ENCODE measurements at places on chromosomes 4 and X.
A peak's percentile ranks its signal among the peaks of the same experiment; 100 is the strongest.

GRCh38 chr4:188262464-188262863, 123.2 kb downstream of the TRIML1 start:
- DNase-seq: no peak

DNA sequence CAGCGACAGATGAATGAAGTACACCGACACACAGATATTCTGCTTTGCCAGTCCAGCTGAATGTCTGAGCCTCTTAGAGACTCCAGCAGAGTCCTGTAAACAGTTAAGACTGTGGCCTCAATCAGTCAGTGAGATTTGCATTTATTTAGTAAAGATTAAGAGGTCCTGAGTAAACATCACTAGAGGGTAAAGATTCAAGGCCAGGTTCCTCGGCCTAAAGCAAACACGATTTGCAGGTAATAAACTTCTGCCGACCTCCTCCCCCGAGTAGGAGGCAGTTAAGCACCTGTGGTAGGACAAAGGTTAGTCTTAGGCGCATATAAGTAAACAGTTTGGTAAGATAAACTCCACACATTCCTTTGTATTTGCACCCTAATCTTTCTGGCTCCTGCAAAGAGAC, 99.6 kb downstream of the CFAP47 start:
- DNase-seq: no peak

DNA sequence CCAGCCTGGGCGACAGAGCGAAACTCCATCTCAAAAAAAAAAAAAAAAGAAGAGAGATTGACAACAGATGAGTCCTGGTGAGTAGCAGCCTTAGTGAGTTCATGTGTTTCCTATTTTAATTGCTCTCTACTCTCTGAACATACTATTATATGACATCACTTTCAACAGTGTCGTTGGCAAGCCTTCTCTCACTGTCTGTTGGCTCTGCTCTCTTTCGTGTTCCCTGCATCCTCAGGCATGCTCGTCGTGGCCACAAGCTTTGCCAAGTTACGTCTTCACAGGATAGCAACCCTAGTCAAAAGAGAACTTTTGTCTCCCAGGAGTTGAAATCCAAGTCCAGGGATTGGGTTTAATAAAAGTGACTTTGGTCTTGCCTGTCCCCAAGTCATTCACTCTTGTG, 117.1 kb upstream of the EGFL6 start:
- no peak for DNase-seq

- no peak for DNase-seq
These were observed 30.8 kb upstream of the CD40LG start for GRCh38 chrX:136616987-136617685.

DNA sequence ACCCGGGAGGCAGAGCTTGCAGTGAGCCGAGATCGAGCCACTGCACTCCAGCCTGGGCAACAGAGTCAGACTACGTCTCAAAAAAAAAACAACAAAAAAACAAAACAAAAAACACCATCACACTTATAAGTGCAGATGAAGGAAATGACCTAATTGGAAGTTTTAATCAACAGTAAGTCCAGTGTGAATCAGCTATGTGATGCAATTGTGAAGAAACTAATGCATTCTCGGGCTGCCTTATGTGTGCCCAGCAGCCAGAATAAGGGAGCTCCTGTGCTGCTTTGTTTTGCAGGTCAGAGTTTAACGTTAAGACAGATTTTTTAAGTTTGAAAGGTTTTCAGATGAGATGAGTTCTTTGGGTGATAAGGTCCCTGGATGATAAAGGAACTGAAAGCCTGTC, 10.8 kb downstream of the DAPP1 start:
- no peak for DNase-seq

GRCh38 chr4:168199260-168199957, 107.1 kb downstream of the ANXA10 start:
- DNase-seq: no peak

GRCh38 chr4:34679228-34679627, 1565.1 kb downstream of the ARAP2 start:
- DNase-seq: no peak

GRCh38 chr4:174794543-174795094, 34.4 kb downstream of the GLRA3 start:
- DNase-seq: no peak

DNA sequence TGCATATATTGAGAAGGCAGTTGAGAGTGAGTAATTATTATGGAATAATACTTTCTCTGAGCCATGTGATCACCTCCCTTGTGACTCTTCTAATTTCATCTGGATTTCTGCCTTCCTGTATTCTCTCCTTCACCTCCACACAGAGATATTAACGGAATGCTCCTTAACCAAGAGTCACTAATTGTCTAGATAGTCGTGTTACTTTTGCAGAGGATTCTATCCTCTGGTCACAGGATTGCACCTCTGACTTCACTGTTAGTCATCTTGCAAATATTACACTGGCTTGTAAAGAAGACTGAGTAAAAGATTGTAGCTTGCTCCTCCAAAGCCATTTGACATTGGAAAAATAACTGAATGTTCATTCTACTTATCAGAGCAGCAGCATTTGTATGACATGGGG, 160.9 kb downstream of the SH2D1A start:
- DNase-seq: no peak

- no peak for DNase-seq
These were observed 37.9 kb downstream of the RUFY3 start for GRCh38 chr4:70759627-70760026.

GRCh38 chrX:43225626-43226328, 430.3 kb upstream of the MAOA start:
- DNase-seq: no peak

GRCh38 chrX:79366873-79367749, at the start of gene ITM2A:
Gene ITM2A, minus strand, starts transcription at chrX:79367334. Its CDS starts 119 bp downstream, at chrX:79367215.
- peak; percentile 79 for DNase-seq

DNA sequence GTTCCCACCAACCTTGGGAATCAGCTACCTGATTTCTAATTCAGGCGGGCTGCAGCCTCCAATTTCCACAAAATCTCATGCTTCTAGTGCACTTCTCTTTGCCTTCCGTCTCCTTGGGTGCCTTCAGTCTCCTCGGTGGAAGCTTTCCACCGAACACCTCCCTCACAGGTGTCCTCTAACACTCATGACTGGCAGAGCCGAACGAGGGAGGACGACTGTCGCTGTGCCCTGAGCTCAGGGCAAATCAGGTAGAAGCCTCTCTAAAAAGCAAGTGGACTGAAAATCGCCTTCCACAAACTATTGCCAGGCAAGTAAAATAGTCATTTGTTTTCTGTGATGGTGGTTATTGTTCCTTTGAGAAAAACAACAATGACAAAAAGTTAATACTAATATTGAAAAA, 176.1 kb upstream of the PPARGC1A start:
- no peak for DNase-seq

- DNase-seq: peak; percentile 12
These were observed 198.9 kb upstream of the LDB2 start for GRCh38 chr4:17097362-17097761.

DNA sequence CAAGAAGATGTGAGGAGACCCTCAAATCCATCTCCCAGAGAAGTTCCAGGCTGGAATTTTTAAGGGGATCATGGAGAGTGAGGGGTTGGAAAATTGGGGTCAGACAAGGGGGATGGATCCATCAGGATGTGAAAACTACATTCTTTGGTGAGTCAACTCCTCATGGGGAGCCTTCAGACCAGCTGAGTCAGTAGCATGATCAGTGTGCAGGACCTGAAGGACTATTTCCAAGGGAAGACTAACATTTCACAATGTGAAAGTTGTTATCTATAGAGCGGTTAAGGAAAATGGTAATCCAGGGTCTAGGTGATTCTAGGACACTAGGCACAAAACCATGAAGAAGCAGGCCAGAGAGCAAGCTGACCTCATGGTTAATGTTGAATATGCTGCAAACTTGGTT, 38.6 kb upstream of the CEP135 start:
- DNase-seq: no peak

GRCh38 chr4:52142816-52143215, 91.7 kb downstream of the SPATA18 start:
- peak; percentile 1 for DNase-seq

GRCh38 chr4:53986062-53986461, 78.3 kb downstream of the CHIC2 start:
- no peak for DNase-seq

DNA sequence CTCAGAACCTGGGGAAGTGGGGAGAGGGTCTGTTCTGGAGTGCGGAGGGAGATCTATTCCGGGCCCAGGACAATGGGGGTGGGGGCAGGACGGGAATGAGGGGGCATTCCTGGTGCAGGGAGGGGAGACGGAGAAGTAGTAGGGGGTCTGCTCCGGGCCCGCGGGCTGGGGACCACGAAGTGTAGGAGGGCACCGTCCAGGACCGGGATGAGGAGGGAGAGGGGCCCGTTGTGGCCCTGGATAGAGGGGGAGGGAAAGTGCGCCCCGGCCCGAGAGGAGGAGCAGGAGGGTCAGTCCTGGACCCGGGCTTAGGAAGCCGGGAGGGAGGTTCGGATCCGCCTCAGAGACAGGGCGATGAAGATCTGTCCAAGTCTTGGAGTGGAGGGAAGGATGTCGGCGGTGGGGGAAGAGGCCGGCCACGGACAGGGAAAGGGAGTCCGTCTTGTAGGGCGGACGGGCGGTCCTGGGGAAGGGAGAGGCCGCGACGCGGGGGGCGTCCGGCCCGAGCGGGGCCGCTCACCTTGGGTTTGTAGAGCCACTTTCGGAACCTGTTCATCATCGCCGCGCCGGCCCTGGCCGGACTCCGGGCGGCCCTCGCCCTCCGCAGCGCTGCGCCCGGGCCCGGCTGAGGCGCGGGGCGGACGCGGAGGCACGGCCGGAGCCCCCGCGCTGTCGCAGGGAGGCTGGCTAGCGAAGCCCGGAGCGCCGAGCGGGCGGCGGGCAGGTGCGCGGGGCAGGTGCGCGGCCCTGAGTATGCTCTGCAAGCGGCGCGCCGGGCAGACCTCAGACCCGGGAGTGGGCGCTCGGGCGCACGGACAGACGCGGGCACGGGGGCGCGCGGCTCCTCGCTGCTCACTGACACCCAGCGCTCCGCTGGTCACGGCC, at the start of gene ZFYVE28:
Gene ZFYVE28, minus strand, starts transcription at position 881 of the 885 bp plus-strand sequence. Its CDS starts 322 bp downstream, at position 559.
- peak; percentile 42 for DNase-seq

- DNase-seq: no peak
These were observed 145.2 kb upstream of the SFRP2 start for GRCh38 chr4:153933915-153934687.

DNA sequence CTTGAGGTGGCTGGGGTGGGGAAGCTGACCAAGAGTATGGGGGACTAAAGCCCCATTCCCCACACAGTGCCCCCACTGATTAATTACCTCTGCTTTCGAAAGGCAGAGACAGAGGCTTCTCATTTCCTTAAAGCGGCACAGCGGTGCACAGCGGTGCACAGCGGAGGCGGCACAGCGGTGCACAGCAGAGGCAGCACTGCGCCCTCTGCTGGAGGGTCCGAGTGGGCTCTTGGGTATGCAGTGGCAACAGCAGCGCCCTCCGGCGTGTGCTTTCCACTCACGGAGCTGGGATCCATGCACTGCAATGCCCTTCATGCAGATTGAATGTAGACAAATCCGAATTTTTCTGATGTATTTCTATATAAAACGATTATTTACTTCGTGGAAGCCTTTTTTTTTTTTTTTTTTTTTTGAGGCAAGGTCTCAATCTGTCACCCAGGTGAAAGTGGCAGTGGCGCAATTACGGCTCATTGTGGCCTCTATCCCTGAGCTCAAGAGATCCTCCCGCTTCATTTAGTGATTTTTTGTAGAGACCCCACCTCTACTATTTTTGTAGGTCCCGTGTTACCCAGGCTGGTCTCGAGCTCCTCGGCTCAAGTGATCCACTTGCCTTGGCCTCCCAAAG, 19.7 kb upstream of the PRPS2 start:
- peak; percentile 73 for DNase-seq

DNA sequence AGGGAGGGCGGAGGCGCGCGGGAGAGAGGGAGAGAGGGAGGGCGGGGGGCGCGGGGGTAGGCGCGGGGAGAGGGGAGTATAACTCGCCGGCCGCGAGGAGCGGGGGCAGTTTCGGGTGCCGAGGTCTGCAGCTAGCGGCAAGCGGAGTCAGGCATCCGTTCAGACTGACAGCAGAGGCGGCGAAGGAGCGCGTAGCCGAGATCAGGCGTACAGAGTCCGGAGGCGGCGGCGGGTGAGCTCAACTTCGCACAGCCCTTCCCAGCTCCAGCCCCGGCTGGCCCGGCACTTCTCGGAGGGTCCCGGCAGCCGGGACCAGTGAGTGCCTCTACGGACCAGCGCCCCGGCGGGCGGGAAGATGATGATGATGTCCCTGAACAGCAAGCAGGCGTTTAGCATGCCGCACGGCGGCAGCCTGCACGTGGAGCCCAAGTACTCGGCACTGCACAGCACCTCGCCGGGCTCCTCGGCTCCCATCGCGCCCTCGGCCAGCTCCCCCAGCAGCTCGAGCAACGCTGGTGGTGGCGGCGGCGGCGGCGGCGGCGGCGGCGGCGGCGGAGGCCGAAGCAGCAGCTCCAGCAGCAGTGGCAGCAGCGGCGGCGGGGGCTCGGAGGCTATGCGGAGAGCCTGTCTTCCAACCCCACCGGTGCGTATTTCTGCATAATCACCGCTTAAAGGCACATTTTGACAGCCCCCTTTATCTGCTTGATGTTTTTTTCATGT, at the start of gene POU4F2:
Gene POU4F2, plus strand, starts transcription at position 108 of the 720 bp plus-strand sequence. Its CDS starts 248 bp downstream, at position 356.
- DNase-seq: peak; percentile 85

DNA sequence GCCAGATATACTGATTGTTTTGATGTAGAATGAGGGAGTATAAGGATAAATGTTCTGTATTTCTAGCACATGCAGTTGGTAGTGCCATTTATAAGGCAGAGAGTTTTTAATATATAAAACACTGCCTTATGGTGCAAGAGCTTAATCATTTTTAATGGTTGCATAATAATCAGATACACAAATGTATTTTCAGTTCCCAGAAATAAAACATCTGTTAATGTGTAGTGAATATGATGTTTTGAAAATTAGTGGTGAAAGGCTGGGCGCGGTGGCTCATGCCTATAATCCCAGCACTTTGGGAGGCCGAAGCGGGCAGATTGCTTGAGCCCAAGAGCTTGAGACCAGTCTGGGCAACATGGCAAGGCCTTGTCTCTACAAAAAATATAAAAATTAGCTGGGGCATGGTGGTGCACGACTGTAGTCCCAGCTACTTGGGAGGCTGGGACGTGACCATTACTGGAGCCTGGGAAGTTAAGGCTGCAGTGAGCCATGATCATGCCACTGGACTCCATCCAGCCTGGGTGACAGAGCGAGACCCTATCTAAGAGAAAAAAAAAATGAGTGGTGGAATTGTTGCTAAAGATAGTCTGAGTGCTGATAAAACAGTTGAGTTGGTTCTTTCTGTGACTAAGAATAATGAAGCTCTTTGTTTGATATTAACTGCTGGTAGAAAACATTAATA, 29.3 kb downstream of the CLCN3 start:
- DNase-seq: no peak

DNA sequence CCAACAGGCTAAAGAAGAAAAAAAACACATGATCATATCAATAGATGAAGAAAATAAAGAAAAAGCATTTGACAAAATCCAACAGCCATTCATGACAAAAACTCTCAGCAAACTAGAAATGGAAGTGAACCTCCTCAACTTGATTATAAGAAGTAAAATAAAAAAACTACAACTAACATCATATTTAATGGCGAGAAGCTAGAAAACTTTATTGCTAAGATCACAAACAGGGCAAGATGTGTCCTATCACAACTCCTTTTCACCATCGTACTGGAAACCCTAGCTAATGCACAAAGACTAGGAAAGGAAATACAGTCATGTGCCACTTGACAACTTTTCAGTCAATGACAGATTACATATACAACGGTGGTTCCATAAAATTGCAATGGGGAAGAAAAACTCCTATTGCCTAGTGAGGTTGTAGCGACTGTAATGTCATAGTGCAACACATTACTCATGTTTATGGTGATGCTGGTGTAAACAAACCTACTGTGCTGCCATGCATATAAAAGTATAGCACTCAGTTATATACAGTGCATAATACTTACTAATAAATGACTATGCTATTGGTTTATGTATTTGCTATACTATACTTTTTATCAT, 12.1 kb upstream of the MANBA start:
- DNase-seq: no peak

All from A673 (cell line).